Astrocyte of the hippocampus (primary cell): ENCODE measurements at places on chromosomes 2 and 18.

- no peak for DNase-seq
Observed at GRCh38 chr18:64253873-64254272, 105.0 kb upstream of the LINC00305 start.

GRCh38 chr2:66602341-66602740, 167.4 kb downstream of the MEIS1 start:
- no peak for DNase-seq

DNA sequence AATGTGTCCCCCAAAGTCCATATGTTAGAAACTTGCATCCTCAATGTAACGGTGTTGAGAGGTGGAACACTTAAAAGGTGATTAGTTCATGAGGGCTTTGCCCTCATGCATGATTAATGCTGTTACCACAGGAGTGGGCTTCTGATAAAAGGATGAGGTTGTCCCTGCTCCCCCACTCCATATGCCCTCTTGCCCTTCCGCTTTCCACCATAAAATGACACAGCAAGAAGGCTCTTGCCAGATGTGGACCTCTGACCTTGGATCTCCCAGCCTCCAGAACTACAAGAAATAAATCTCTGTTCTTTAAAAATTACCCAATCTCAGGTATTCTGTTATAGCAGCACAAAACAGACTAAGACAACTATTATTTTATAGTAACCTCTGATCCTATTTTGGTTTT, 412.1 kb downstream of the NBAS start:
- no peak for DNase-seq

DNA sequence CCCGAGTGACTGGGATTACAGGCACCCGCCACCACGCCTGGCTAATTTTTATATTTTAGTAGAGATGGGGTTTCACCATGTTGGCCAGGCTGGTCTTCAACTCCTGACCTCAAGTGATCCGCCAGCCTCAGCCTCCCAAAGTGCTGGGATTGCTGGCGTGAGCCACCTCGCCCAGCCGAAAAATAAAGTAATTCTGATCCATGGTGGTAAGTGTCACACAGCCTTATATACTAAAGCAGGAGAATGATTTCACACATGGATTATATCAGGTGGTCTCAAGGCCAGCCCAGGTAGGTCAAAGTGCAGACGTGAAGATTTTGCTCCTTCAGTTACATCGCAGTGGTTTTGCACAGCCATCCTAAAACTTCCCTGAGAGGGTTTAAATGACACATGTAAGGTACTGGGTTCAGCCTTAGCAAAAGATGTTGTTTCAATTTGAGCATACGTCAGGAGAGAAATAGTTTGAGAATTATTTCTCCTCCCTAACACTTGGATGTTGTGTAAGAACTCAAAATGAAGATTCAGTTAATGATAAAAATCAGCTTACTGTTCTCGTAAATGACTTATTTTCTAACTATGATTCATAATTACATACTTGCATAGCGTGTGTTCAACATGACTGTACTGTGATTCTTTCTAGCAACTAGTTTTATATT, 93.0 kb upstream of the SLC39A10 start:
- DNase-seq: no peak

- peak; percentile 94 for DNase-seq
Observed at GRCh38 chr2:152200565-152201465, 25.3 kb upstream of the STAM2 start.

DNA sequence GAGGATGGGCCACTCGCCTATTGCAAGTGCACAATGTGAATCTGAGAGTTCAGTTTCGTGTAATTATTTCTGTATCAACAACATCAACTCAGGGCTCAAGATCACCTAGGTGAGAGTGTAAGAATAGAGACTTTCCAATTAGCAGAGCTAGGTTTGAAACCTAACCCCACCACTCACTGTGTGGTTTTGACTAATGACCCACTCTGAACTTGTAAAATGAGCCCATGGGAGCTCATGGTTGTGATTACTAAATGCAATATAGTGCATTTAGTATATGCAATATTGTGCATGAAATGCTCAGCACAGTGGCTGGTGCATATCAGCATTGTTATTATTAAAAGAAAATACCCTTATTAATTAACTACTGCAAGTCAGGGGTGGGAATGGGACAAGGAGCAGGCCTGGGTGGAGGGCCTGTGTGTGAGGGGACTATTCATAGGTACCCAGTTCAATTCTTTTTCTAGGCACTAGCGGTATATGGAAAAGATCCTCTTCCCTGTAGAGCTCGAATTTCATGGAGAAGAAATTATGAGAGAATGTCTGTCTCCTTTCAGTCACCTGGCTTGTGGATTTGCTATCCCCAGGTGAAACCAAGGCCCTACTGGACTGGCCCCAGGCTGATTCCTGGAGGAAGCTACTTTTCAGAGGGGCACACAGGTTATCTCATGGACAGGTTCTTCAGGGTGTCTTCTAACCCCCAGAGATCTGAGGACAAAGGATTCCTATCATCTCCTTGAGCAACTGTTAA, 169.5 kb downstream of the GFPT1 start:
- DNase-seq: no peak

GRCh38 chr2:141027221-141027620, 1103.6 kb downstream of the LRP1B start:
- no peak for DNase-seq

- no peak for DNase-seq
Observed at GRCh38 chr2:109208071-109208950, 79.3 kb downstream of the SH3RF3 start.

- DNase-seq: peak; percentile 49
Observed at GRCh38 chr2:173148520-173148919, 72.9 kb downstream of the MAP3K20 start.

DNA sequence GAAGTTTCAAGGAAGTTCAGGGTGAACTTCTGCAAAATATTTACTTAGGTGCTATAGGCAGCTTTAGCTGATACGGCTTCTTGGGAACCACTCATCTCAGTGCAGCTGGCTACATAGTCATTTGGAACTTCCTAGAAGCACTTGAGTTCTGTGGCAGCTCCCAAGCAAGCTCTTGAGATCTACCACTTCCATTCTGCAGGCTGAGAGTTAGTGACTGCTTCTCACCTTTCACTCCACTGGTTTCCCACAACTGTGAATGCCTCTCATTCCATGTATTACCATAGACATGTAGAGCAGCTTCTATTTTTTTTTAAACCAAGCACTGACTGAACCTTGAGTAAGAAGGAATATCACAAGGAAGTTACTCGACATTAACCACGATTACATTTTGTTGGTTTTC, 994.1 kb upstream of the ACVR2A start:
- peak; percentile 76 for DNase-seq

DNA sequence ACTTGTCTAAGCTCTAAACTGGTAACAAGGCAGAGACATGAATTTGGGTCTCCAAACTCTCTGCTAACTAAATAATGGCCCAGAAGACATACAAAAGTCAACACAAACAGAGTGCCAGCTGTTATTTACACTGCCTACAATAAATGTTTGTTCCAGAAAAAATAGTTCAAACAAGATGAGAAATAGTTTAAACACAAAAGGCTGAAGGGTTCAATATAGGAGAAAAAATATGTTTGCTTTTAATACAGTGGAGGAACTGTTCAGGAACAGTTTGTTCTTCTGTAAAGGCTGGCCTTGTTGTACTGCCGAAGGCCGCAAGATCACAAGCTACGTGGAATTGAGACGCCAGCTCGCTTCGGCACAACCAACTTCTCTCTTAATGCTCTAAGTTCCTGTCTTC, 74.6 kb downstream of the AFF3 start:
- DNase-seq: no peak

- DNase-seq: no peak
Observed at GRCh38 chr18:25341831-25342230, 10.1 kb downstream of the ZNF521 start.

DNA sequence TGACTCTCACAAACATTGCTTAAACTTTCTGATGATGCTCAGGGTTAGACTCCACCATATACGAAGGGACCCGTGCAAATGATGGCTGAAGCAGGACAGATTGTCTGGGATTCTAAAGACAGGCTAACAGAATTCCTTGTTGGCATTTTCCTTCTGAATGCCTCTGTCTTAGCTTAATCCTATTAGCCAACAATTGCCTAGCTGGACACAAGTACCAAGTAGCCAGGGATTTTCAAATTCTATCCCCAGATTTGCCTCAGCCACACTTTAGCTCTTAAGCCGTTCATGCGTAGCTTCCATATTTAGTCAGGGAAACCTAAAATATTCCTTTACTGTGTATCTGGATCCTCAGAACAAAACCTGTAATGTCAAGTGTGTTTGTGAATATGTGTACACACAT, 40.0 kb downstream of the COL4A3 start:
- DNase-seq: no peak

- DNase-seq: no peak
Observed at GRCh38 chr2:239294571-239295054, 106.2 kb downstream of the HDAC4 start.

DNA sequence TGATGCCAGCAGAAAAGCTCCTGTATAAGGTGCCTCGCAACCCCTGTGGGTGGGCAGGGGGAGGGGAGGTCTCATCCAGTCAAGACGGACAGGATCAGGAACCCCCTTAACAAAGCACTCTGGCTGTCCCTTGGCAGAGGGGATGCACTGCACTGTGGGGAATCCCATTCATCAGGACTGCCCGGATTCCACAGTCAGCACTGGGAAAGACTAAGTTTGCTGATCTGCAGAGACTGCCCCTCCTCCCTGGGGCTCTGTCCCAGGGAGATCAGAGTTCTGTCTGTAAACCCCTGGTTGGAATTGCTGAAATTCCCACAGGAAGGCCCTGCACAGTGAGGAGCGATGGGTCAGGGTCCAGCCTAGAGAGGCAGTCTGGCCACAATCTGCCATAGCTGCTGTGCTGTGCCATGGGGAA, 149.5 kb upstream of the RBBP8 start:
- DNase-seq: no peak

DNA sequence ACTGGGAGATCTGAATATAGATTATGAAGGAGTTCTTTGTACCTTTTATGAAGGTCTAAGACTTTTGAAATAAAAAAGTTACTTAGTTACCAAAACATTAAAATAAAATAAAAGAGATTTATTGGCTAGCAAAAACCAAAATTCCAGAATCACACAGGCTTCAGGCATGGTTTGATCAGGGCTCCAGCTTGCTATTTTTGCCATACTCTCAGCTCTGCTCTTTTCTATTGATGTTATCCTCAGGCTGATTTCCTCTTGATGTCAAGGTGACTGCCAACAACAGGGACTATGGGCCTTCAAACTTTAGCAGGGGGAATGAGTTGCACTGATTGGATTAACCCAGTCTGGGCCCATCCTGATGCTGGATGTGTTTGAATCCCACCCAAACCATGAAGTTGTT, 174.1 kb downstream of the TFCP2L1 start:
- no peak for DNase-seq

GRCh38 chr2:120552800-120553481, 182.7 kb upstream of the GLI2 start:
- peak; percentile 77 for DNase-seq

GRCh38 chr2:100780203-100781008, 39.5 kb upstream of the NPAS2 start:
- peak; percentile 51 for DNase-seq

DNA sequence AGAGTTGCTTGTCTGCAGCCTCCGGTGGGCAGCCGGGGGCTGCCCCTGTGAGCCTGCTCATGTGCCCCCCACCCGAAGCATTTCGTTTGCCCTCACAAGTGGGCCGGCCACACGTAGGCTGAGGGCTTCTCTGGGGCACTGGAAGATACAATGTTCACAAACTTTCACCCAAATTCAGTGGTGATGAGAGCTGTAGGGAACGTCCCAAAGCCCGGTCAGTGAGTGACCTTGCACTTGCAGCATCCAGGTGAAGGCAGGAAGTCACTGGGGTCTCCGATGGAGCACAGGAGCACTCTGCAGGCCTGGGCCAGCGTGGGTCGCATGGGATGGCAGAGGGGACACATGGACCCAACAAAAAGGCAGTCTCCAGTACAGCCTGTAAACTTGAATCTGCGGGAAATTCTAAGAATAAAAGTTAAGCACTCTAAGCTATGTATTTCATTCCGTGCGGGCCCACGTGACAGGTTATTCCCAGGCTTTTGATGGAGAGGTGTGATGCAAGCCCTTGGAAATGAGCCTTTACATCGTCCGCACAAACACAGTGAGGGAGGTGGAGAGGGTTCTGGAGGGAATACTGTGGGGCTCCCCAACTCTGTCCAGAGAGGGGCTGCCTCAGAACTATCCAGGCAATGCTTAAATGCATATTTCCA, 42.5 kb downstream of the CNGA3 start:
- no peak for DNase-seq

DNA sequence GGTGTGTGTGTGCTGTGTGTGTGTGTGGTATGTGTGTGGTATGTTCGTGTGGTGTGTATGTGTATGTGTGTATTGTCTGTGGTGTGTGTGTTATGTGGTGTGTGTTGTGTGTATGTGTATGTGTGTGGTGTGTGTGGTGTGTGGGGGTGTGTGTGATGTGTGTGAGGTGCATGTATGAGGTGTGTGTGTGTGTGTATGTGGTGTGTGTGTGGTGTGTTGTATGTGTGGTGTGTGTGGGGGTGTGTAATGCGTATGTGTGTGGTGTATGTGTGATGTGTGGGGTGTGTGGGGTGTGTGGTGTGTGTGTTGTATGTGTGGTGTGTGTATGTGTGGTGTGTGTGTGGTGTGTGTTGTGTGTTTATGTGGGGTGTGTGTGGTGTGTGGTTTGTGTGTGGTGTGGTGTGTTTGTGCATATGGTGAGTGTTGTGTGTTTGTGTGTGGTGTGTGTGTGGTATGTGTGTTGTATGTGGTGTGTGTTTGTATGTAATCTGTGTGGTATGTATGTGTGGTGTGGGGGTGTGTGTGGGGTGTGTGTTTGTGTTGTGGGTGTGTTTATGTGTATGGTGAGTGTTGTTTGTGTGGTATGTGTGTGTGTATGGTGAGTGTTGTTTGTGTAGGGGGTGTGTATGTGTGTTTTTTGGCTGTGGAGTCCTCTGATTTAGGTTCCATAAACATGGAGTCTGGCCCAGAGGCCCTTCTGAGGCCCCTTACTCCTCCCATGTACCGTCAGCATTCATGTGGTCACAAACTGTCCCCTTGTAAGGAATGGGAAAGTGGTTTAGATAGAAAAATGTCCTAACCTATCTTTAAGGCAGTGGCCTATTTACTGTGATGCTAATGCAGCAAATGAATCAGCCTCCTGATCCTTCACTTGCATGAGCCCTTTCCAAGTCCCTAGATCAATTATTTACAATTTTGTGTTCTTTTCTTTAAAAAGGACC, 116.0 kb downstream of the ALPK2 start:
- peak; percentile 40 for DNase-seq

GRCh38 chr18:79317703-79318102, 78.0 kb upstream of the NFATC1 start:
- no peak for DNase-seq

DNA sequence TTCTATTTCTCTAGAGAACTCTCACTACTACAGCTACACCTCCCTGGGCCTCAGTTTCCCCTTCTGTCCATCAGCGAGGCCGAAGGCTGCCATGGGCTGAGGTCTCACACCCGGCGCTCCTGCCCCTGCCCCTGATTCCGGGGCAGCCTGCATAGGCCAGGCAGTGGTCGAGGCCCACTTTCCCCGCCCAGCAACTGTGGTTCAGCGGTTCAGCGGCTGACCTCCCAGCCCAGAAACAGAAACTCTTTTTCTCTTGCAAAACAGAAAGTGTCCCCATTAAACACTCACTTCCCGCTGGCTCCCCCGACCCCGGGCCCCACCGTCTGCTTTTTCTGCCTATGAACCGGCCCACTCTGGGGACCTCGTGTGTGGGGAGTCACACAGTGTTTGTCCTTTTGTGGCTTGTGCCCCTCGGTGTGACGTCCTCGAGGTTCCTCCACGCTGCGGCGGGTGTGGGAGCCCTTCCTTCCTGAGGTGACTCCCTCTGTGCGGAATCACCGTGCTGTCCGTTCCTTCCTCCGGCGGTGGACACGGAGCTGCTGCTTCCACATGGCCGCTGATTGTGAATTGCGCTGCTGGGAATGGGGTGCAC, 16.0 kb downstream of the PDCD1 start:
- no peak for DNase-seq
